Upper lobe of right lung (tissue), 1 donor: ENCODE measurements at places on chromosomes 12 and 14.
A peak's percentile ranks its signal among the peaks of the same experiment; 100 is the strongest.

- H3K4me1 ChIP-seq: peaks cover 18% of the 10 kb centered on the region
- H3K27ac ChIP-seq: no peak overlapping the region
- DNase-seq: no peak
- H3K4me3 ChIP-seq: no peak overlapping the region
- H3K27me3 ChIP-seq: no peaks in the 10 kb centered on the region
These were observed 46.0 kb downstream of the PHLDA1 start for GRCh38 chr12:75985566-75985965.

- H3K27ac ChIP-seq: no peak overlapping the region
- H3K4me3 ChIP-seq: no peak overlapping the region
- H3K36me3 ChIP-seq: no peaks in the 10 kb centered on the region
- no peaks in the 10 kb centered on the region for H3K4me1 ChIP-seq
These were observed 693.0 kb downstream of the NRXN3 start for GRCh38 chr14:78863143-78863542.

- H3K4me3 ChIP-seq: peak overlapping the region; percentile 91
- H3K4me1 ChIP-seq: peaks cover 20% of the 10 kb centered on the region
- no peaks in the 10 kb centered on the region for H3K27me3 ChIP-seq
- peak overlapping the region; percentile 88 for H3K27ac ChIP-seq
- peak; percentile 66 for DNase-seq
These were observed 785 bp downstream of the MLEC start for GRCh38 chr12:120687578-120688289.

DNA sequence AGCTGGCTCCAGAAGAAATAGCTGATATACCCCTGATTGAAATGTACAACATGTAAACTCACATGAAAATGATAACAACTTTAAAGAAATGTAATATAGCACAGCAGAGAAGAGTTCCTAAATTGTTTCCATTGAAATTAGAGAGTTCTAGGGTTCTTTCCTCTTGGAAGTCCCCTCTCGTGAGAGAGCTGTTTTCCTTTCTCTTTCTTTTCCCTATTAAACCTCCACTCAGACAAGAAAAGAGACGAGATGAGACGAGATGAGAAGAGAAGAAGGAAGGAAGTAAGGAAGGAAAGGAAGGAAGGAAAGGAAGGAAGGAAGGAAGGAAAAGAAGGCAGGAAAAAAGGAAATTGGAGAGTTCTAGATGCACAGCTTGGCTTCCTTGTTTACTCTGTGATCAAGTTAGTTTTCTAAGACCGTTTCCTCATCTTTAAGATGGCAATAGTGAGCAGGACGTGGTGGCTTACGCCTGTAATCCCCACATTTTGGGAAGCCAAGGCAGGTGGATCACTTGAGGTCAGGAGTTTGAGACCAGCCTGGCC lies 11.9 kb downstream of the DRAM1 start:
- no peak for DNase-seq
- no peak overlapping the region for H3K4me3 ChIP-seq
- peak overlapping the region; percentile 45 for H3K27ac ChIP-seq
- H3K4me1 ChIP-seq: peaks cover 31% of the 10 kb centered on the region
- H3K36me3 ChIP-seq: no peaks in the 10 kb centered on the region

DNA sequence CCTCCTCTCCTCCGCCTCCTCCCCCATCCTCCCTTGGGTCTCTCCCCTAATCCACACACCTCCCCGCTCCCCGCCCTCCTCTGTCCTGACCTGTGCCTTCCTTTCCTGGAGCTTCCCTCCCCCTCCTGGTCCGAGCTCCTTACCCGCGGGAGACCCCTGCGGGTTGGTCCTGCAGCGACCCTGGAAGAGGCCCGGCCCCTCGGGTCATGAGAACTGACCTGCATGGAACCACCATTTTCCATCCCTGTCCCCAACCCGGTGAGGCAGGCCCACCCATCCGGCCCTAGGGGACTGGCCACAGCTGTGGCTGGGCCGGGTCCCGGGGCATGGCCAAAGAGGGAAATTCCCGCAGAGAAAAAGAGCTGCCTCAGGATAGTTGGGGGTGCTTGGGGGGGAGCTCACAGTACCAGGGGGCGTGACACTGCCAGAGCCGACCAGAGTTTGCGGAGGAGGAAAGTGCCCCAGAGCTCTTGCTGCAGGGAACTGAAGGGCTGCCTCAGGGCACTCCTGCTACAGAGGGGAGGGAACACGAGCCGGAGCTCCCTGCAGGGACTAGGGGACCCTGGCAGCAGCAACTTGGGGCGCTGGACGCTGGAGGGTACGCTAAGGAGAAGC lies 613 bp downstream of the ARHGEF40 start:
- H3K4me3 ChIP-seq: peak overlapping the region; percentile 70
- peaks cover 26% of the 10 kb centered on the region for H3K4me1 ChIP-seq
- peaks cover 6% of the 10 kb centered on the region for H3K36me3 ChIP-seq
- H3K27me3 ChIP-seq: no peaks in the 10 kb centered on the region
- peak overlapping the region; percentile 65 for H3K27ac ChIP-seq

DNA sequence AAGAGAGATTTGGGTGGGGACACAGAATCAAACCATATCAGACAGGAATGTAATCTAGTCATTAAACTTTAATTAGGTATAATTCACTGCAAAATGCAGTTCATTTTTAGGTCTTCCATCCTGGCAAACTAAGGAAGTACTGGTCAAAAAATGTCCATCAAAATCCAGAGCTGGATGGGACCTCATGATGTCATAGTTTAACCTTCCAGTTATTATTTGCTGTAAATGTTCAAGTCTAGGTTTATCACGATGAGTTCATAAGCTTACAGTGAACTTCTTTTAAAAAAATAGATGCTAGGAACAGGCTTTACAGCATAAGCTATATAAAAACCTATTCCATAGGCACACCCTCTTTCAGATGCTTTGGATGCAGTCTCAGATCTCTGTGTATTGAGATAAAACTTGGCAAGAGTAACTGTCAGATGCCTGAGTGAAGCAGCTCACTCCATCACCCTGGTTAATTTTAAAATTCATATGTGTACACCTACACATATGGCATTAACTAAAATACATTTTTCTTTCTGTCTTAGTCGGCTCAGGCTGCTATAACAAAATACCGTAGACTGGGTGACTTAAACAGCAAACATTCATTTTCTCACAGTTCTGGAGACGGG lies 7.9 kb downstream of the SSPN start:
- no peak for DNase-seq
- no peak overlapping the region for H3K27ac ChIP-seq
- no peaks in the 10 kb centered on the region for H3K27me3 ChIP-seq
- no peaks in the 10 kb centered on the region for H3K36me3 ChIP-seq
- no peak overlapping the region for H3K4me3 ChIP-seq
- H3K4me1 ChIP-seq: no peaks in the 10 kb centered on the region

DNA sequence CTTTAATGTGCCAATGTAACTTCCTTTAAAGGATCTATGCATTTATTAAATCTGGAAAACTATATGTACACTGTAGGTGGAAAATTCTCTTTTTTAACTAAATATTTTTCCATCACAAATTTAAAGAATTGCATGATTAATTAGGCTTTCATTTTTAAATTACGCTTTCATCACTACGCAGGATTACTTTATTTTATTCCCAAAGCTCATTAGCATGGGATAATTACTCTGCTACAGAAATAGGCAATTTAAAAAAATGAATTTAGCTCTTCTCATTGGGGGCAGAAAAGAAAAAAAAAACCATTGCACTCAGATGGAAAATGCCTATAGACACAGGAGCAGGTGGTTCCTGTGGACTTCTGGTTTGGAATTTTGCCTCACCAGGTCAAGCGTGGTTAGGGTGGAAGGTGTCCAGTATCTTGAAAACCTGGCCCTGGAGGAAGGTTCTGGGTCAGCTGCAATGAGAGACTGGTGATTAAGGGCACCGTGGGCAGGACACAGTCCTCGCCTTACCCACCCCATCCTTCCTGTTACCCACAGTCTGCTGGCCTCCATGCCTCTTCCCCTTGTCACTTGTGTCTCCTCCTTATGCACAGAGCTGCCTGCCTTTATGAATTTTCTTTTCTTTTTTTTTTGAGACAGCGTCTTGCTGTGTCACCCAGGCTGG lies 17.3 kb upstream of the RIN3 start:
- H3K27ac ChIP-seq: no peak overlapping the region
- H3K4me1 ChIP-seq: peaks cover 7% of the 10 kb centered on the region
- H3K4me3 ChIP-seq: no peak overlapping the region
- H3K27me3 ChIP-seq: no peaks in the 10 kb centered on the region
- no peak for DNase-seq

DNA sequence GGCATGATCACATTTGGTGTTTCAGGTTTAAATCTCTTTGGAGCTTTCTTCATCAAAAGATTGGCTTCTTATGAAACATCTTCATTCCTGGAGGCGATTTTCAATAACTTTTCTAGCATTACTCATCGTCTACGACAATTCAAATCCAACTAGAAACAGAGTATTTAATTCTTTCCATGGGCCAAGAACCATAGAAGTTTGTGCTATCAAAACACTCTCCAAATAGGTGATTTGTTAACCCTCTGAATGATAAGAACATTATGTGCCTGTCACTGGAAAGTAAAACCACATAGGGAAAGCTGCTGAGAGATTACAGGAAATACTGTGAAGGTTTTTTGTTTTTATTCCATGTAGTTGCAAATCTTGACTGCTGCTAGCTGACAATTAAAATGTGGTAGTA lies 6.9 kb upstream of the DCN start:
- no peaks in the 10 kb centered on the region for H3K4me1 ChIP-seq
- H3K27me3 ChIP-seq: no peaks in the 10 kb centered on the region
- H3K4me3 ChIP-seq: no peak overlapping the region

- DNase-seq: no peak
- H3K36me3 ChIP-seq: no peaks in the 10 kb centered on the region
- no peaks in the 10 kb centered on the region for H3K27me3 ChIP-seq
- H3K27ac ChIP-seq: no peak overlapping the region
- H3K4me1 ChIP-seq: no peaks in the 10 kb centered on the region
- no peak overlapping the region for H3K4me3 ChIP-seq
These were observed 572.3 kb downstream of the ETNK1 start for GRCh38 chr12:23197266-23197665.

DNA sequence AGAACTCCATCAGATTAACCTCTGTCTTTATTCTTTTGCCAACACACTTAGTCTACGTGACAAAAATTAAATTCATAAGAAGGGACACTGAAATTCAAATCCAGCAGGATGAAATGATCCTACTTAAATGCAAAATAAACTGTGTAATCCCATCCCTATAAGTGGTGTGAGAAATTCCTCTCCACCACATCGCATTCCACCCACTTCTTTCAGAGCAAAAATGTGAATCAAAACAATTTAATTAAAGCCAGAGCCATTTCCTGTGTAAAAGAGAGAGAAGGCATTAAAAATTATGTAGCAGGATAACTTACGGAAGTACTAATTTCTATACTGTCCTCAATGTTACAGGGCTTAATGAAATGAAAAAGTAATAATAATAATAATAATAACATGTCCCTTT lies 844.3 kb downstream of the GALC start:
- H3K4me3 ChIP-seq: no peak overlapping the region
- H3K4me1 ChIP-seq: no peaks in the 10 kb centered on the region
- no peaks in the 10 kb centered on the region for H3K27me3 ChIP-seq

DNA sequence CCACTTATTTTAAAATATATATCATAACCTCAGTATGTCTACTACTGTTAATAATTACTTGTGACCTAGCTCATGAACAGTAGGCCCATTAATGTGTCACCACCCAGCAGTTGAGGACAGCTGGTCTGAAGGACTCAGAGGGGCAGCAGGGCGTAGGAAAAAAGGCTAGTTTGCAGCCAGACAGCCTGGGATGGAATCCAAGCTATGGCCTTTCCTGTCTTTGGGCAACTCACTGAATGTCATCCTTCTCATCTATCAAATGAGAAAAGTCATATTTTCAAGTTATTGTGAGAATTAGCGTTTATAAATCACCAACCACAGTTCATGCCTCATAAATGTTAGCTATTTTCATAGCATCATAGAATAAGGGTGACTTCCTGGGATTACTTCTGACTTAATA lies 12.3 kb downstream of the DENND5B start:
- no peak for DNase-seq
- no peaks in the 10 kb centered on the region for H3K4me1 ChIP-seq
- no peak overlapping the region for H3K27ac ChIP-seq
